ENCODE measurements at places on chromosomes 11 and 22.

- DNase-seq, result no peak
Measured at GRCh38 chr22:32322986-32323385, 34.7 kb upstream of the RFPL3 start.

- DNase-seq, result no peak
Measured at GRCh38 chr22:38846412-38846811, 2.6 kb upstream of the NPTXR start.

- no peak for DNase-seq
Measured at GRCh38 chr11:63652671-63653070, 18.5 kb downstream of the ATL3 start.

DNA sequence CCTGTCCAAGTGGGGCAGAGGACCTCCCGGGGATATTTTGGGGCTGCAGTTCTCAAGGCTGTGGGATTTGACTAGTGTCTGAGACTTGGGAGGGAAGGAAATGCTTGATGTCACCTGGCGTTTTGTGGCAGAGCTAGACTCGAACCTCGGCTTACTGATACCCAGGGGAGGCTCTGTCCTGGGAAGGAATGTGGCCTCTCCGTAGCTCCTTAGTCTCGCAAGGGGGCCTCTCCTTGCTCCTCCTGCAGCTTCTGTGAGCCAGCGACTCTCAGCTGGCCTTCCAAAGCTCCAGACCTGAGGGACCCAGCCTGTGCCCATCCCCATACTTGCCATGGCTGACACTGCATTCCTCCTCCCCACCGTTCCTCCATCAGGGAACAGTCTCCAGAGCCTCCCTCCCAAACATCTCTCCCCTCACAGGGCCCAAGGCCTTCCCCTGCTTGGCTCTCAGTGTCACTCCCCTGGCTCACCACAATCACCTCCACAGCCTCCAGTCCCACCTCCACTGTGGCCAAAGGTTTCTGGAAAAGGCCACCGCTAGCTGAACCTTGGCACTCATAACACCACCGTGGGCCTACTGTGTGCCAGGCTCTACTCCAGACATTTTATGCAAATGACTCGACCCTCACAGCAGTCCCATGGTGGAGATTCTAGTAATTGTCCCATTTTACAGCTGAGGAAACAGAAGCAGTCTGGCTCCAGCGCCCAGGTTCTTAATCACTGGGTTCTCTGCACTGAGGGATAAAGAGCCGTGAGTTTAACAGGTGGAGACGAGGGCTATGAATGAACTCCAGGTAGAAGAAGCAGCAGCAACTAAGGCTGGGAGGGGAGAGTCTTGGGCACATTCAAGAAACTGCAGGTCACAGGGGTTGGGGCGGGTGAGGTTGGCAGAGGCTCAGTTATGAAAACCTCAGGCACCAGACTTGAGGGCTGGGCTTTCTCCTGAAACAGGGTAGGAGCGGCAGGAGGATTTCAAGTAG, 12.1 kb downstream of the P2RY2 start:
- no peak for DNase-seq

DNA sequence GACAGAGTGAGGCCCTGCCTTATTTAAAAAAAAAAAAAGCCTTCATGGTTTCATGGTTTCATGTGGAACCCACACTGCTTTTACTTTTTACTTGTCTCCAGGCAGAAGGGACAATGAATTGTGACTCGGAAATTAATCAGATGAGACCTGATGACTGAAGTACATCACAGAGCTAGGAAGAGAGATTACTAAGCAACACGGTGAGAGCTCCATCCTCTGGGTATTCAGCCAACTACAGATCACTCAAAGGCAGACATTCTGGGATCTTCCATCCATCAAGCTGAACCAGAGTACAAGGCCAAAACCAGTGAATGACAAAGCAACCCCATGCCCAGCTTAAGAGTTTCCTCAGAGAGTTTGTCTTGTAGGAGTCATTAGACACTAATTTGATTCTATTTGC, 433.2 kb downstream of the SOX6 start:
- no peak for DNase-seq

DNA sequence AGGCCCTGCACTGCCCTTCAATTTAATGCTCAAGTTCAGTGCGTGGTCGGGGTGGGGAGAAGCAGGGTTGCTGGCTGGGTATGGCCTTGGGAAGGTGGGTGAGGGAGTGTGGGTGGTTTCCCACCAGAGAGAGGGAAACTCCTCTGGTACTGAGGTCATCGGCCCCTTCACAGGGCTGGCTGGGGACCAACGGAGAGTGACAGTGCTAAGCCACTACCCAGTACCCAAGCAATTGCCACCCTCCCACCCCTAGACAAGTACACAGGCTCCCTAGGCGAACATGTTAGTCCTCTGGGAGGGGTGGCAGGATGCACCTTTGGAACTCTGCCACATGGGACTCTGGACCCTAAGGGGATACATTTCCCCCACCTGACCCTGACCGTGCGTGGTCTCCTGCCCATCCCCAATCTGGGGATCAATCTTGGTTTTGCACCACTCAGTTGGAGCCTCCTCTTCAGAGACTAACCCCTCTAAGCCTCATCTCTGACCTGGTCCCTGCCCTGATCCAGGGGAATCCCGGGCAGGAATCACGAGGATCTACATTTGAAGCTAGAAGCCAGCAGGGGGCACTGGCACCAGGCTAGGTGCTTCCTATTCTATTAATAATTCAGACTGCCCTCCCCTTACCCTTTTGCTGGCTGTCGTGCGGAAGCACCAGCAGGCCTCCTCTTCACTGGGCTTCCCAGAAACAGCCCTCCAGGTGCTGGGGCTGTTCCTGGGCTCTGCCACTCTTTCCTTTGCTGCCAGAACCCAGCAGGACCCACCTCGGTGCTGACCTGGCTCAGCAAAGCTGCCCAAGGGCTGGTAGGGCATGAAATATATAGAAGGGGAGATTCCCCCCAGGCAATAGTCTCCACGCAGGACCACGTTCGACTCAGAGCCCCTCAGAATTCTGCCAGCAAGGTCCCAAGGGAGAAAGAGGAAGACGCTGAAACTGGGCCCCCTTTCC, 377.7 kb downstream of the TENM4 start:
- DNase-seq, result no peak

DNA sequence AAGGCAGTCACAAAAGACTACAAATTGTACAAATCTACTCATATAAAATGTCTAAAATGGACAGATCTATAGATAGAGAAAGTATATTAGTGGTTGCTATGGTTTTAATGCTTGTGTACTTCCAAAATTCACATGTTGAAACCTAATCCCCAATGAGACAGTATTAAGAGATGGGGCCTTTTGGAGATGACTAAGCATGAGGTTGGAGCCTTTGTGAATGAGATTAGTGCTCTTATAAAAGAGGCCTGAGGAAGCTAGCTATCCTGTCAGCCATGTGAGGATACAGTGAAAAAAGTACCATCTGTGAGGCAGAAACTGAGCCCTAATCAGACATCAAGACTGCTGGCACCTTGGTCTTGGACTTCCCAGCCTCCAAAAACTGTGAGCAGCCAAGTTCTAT, 82.6 kb downstream of the CYP2R1 start:
- DNase-seq, result no peak

DNA sequence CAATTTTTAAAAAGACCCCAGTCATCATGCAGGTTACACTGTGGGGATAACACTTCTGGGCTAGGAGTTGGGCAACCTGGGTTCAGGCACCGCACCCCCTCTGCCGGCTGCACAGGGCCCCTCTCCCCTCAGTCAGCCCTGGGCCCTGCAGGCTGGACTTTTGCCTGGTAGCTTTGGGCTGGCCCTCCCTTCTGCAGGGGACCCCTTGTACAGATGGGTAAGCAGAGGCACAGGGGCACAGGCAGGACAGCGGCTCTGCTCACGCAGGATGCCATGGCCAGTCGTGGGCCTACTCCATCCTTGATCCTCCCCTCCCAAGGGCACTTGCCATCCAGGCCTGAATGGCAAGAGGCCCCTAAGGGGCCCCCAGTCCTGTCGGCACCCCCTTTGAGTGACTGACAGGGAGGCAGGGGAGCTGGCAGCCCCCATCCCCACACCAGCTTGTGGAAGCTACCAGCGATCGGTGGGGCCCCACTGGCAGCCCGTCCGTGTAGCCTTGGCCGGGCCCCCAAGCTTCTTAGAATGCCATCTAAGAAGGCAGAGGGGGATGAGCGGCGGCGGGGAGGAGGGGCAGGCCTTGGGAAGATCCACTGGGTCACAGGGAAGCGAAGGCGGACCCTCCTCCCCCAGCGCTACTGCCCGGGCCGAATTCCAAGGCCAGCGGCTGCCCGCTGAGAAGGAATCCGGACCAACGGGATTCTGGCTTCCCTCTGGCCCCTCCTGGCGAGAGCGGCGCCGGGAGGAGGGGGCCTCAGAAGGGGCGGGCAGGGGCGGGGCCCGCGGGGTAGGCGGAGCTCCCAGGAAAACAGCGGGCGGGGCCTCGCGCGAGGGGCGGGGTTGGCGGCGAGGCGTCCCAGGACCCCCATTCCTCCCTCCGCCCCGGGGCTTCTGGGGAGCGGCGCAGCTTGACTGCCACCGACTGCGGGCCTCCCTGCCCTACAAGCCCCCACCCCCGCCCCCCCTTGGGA, 6.8 kb upstream of the CHKA start:
- DNase-seq, result no peak

- no peak for DNase-seq
Measured at GRCh38 chr11:82474876-82475275, 258.8 kb downstream of the FAM181B start.

Measured in colonic mucosa (tissue), 4 donors.